8988T (cell line): ENCODE measurements at places on chromosomes 1 and 21.

DNA sequence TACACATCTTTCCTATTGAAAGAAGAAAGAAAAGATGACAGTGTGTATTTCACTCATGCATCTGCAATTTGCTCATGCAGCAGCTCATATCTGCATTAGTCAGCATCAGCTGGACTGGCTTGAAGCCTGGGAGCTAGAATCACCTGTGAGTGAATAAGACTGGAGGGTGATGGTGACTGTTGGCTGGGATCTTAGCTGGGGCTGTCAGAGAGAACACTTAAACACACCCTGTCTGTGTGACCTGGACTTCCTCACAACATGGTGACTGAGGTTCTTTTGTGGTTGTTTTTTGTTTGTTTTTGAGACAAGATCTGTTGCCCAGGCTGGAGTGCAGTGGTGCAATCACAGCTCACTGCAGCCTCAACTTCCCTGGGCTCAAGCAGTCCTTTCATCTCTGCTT lies 24.9 kb downstream of the KLHDC7A start:
- no peak for DNase-seq

GRCh38 chr21:16071761-16072160 lies 342.0 kb downstream of the USP25 start:
- DNase-seq, result no peak

GRCh38 chr1:211724687-211725196 lies 49.3 kb upstream of the NEK2 start:
- no peak for DNase-seq

DNA sequence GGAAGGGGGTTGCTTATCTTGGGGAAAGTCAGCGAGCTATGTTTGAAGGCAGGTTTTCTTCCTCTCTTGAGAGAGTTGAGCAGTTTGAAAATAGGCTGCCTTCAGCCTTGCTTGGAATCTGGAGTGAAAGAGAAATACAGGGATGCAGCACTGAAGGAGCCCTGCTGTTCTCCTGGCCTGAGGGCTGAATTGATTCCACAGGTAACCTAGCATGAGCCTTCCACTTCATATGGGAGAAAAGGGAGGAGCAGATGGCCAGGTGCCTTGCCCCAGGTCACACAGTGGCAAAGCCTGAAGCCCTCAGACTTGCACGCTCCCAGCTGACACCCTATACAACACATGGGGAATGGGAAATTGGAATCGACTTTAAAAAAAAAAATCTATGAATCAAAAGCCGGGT lies 88.0 kb upstream of the WLS start:
- no peak for DNase-seq

DNA sequence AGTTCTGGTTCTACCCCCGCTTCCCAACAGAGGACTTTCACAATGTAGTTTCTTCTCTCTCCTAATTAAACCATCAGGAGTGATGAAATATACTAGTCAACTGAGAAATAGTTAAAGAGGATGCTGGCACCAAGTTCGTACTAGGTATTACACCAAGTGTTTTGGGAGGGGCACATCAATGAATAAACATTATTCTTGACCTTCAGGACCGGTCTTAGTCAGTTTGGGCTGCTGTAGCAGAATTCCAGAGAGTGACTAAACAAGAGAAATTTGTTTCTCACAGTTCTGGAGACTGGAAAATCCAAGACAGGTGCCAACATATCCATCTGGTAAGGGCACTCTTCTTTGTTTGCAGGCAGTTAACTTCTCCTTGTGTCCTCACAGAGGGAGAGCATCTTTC lies 103.8 kb downstream of the SPATA17 start:
- DNase-seq, result no peak

- DNase-seq, result no peak
Measured at GRCh38 chr1:233105225-233105624, 154.8 kb downstream of the NTPCR start.

DNA sequence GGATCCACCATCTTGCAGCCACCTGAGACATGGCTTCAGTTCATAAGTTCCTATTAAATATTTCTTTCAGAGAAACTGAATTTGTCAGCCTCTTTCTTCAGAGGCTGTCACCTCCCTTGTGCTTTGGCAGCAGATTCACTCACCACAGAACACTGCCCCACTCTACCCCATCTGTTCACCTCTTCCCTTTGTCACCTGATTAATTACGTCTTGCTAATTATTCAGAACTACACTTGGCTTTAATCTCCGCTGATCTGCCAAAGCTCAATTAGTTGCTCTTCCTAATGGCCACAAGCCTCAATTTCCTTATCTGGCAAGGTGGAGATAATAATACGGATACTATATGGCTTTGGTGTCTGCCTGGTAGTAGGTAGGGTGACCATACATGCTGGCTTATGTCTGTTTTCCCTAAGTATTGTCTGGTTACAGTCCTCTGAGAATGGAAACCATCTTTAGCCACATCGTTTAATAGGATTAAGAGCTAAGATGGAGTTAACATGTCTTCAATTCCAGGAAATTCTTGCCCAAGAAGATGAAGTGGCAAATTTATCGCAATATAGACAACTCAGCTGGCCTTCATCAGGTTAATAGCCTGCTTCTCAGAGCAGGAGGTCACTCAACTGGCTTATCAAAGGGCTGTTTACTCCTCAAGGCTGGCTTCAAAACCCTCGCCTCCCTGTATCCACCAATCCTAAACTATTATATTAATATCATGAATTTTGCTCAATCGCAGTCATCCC lies 58.2 kb upstream of the ADAR start:
- DNase-seq, result no peak

DNA sequence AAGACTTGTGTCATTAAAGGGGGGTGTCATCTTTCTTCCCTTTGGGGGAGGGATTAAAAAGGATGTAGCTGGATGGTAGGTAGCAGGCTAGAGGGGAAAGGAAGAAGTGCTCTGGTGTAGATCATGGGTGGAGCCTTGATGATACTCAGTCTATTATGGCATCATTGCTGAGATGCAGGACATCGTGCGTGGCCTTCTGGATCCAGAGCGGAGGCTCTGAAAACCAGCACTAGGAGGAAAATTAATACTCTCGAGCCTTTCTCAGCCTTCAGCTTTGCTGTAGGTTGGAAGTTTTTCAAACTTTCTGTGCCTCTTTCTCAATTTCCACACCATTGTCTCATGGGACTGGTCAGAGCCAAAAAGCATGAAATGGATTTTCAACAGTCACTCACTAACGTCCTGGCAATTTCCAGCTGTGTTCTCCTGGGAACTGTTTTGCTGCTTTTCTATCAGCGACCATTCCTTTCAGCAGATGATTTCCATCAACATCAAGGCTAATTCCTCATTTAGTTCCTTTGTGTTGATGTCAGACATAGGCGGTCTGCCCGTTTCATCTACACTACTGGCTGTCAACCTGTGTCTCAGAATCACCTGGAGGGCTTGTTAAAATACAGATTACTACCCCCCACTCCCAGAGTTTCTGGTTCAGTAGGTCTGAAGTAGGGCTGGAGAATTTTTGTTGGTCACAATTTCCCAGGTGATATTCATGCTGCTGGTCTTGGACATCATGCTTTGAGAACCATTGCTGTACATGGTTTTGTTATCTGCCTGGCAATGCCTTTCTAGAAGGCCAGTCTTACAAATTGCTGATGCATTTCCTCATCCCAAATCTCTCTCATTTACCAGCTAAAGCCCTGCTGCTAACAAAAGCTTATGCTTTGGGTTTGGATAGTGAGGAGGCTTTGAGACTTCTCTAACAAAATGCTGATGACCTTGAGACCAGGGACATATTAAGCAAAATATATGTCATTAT lies 7.7 kb downstream of the CACNA1E start:
- no peak for DNase-seq

GRCh38 chr1:243496187-243496646 lies 240.4 kb downstream of the SDCCAG8 start:
- DNase-seq, result no peak

- DNase-seq, result no peak
Measured at GRCh38 chr1:68907491-68907890, 410.6 kb upstream of the DEPDC1 start.

GRCh38 chr1:33072707-33073106 lies 8.2 kb upstream of the AZIN2 start:
- DNase-seq, result no peak

DNA sequence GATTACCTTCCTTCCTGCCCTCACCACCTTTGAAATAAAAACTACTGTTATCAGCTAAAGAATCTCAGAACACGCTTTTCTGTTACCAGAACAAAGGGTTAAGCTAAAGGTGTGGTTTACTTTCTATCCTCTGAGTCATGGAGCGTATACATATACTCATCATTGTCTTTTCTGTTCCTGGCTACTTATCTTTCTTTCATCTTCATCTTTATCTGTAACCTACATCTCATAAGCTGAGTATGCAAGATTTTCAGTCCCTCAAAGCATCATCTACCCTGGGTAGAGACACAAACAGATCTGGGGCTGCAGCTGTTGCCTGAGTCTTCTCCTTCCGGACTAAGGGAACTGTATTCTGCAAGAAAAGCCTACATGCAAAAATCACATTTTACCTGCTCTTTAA lies 75.6 kb downstream of the LMO4 start:
- DNase-seq, result no peak

DNA sequence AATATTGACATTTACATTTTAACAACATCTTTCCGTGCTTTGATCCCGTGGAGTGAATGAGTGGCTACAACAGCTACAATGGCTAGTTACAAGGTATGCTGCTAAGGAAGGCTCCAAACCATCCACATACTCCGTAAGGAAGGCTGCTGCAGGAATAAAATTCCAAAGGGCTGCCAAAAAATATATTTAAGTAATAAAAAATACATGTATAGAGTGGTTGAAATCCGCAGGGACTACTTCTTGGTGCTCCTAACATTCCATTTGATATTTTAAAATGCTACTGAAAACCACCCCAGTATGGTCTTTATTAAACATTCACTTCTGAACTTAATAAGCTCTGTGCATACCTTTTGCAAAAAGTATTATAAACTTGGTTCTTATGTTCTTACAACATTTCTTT lies 25.3 kb downstream of the TNFSF4 start:
- DNase-seq, result no peak

- DNase-seq, result no peak
Measured at GRCh38 chr1:238652346-238652968, 733.9 kb upstream of the CHRM3 start.

DNA sequence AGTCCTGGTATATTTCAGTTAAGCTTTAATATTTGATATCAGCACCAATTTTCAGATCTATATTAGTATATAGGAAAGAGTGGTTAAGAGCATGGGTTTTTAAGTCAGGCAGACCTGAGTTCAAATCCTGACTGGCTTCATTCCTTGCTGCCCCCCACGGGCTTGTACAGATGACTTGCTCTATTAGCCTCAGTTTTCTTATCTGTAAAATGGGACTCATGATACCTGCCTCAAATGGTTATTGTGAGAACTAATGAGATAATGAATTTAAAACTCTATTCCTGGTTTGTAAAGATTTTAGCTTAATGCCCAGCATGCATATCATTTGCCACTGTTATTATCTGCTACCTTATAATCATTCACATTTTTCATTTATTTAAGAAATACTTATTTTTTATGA lies 264.5 kb downstream of the RPS6KC1 start:
- no peak for DNase-seq

DNA sequence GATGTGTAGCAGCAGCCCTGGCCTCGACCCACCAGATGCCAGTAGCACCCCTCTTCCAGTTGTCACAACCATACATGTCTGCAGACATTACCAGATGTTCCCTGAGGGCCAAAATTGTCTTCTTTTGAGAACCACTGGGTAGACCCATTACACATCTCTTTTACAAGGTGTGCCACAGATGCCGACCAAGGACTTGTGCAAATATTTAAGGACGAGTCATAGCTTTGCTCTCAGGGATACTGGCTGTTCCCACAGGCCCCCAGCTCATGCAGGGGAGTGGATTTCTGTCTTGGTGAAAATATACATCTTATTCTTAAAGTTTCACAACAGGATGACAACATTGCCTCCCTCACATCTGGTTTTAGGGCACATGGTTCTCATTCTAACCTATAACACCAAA lies 59.4 kb upstream of the ZBTB18 start:
- no peak for DNase-seq

DNA sequence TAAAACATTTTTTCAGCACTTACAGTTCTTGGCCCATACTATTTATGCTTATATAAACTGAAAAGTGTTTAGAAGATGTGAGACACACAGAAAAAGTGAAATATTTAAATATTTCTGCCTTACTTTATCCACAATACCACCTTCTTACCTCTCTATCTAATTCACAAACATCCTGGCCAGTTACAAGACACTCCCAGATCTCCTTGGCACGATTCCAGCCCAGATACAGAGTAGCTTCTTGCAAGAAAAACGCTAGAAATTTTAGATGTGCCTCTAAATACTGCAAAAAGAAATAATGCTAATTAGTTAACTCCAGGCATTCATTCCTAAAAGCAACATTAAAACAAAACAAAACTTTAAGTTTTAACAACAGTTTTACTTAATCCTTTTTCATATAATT lies 68.4 kb downstream of the USP24 start:
- DNase-seq, result no peak

DNA sequence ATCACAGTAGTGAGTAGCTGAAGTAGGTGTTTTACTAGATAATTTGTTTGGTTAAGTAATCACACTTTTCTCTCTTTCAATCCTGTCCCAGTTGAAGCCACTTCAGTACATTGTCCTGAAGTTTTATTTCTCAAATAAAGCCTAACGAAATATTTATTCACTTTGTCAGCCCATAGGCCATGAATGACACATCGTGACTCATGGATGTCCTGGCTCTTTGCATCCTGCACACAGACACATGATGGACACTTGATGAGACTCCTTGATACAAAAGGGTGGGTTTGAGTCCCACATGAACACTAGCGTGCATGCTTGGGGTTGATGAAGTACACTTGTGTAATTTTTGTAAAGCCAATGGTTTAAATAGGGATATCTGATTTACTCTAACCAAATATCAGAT lies 22.7 kb upstream of the LAMC2 start:
- no peak for DNase-seq

DNA sequence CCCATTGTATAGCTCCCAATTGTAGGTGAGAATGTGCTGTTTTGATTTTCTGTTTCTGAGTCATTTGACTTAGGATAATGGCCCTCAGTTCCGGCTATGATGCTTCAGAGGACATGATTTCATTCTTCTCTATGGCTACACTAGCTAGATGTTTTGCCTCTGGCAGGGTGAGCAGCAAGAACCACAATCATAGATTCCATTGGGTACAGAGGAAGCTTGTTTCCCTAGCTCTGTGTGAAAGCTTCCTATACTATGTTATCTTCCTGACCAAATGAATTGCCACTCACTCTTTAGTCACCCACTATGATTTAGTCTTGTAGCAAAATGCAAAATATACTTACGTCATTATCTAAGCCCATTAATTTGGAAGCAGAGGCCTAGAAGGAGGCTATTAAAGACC lies 616.3 kb downstream of the PLA2G4A start:
- DNase-seq, result no peak

GRCh38 chr21:15425049-15425448 lies 304.7 kb upstream of the USP25 start:
- DNase-seq, result no peak

DNA sequence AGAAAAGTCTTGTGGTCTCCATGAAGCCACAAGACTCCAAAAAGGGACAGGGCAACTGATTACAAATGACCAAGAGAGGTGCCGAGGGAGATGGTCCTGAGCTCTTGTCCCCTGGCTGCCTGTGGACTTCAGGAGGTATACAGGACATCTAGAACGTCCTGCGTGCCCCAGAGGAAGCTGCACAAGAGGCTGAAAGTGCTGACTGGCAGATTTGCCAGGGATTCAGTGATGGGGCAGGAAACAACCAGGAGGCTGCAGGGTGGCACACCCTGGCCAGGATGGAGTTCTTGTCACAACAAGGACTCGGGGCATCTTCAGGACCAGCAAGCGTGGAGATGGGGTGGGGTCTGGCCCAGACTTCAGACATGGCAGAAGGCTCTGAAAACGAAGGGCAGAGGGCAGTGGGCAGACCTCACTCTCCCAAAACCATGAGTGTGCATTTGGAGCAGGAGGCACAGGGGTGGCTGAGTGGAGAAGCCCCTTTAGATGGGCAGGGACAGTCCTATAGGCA lies 13.4 kb upstream of the PKP1 start:
- no peak for DNase-seq
